Fibroblast of the aortic adventitia (primary cell): ENCODE measurements at places on chromosomes 4 and X. TPM values are rescaled to one million over a fixed set of nuclear protein-coding genes. Genes with fewer than 3 reads are reported as not detected.

The DDX53 gene
- total RNA-seq: not detected in 2 replicates

The IL13RA2 gene
- total RNA-seq: 21.8 and 213 TPM in 2 replicates

The PRR32 gene
- not detected in 2 replicates for total RNA-seq

The PNMA5 gene
- not detected in 2 replicates for total RNA-seq

DNA sequence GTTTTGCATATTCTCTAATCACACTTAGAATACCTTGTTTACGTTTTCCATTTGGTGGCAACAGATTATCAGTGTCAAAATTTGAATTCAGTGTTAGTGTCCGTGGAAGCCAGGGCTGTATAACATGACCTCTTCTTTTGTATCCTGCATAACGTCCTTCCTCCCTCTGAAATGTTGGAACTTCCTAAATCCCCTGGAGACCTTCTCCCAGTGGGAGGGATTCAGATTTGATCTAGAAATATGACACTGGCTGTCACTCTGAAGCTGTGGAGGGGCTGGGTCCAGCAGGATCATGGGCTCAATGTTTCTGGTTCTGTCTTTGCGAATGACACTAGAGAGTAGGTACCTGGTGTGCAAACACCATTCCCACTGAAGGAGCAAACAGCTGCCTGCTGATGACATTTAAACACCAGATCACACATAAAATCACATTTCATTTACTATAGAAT, 850 bp upstream of the CXCL3 start:
- no peak for DNase-seq

DNA sequence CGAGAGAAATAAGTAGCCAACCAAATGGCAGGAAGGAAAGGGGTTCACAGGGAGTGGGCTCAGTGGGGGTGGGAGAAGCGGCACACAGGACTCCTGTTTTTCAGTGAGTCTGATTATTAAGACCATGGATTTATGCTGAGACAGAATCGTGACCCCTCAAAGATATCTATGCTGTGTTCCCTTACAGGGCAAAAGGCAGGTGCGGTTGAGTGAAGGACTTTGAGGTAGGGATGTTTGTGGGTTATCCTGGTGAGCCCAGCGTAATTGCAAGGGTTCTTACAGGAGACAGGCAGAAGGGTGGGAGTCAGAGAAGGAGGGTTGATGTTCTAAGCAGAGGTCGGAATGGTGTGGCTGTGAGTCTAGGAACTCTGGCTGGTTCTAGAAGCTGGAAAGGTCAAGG, 73.0 kb downstream of the EVC start:
- DNase-seq: no peak

The ASB9 gene
- 0.18 TPM in 1 of 2 replicates, not detected in the other for total RNA-seq

The RCHY1 gene
- 27.3 and 44.0 TPM in 2 replicates for total RNA-seq

- no peak for DNase-seq
Observed at GRCh38 chr4:94334962-94335361, 7.7 kb downstream of the HPGDS start.

GRCh38 chrX:19728915-19729314, 158.5 kb downstream of the SH3KBP1 start:
- DNase-seq: peak; percentile 25
